ENCODE measurements at places on chromosomes 7 and 10. TPM values are rescaled to one million over a fixed set of nuclear protein-coding genes. Genes with fewer than 3 reads are reported as not detected.

Gene C7orf33
- polyA plus RNA-seq, result not detected

Gene PDZD8
- 11.8 TPM for polyA plus RNA-seq

Gene EPHB6
- 12.8 TPM for polyA plus RNA-seq

Gene C7orf57
- not detected for polyA plus RNA-seq

Gene HDAC9
- 3.8 TPM for polyA plus RNA-seq

Gene KIF11
- polyA plus RNA-seq, result 0.37 TPM

Gene EIF4EBP2
- 60.2 TPM for polyA plus RNA-seq

Gene CNNM1
- polyA plus RNA-seq, result 0.04 TPM

Gene SLC26A4
- 0.31 TPM for polyA plus RNA-seq

Gene CPA5
- not detected for polyA plus RNA-seq

Gene NDUFA5
- polyA plus RNA-seq, result 39.6 TPM

Gene ZNF467
- 17.1 TPM for polyA plus RNA-seq
